Stimulated activated CD4-positive, alpha-beta T cell treated with anti-CD3 and anti-CD28 coated beads, Interleukin-1b, Interleukin-23, amount 100 ng/mL, for 1 hour (primary cell): ENCODE measurements at places on chromosomes 16 and 17.

DNA sequence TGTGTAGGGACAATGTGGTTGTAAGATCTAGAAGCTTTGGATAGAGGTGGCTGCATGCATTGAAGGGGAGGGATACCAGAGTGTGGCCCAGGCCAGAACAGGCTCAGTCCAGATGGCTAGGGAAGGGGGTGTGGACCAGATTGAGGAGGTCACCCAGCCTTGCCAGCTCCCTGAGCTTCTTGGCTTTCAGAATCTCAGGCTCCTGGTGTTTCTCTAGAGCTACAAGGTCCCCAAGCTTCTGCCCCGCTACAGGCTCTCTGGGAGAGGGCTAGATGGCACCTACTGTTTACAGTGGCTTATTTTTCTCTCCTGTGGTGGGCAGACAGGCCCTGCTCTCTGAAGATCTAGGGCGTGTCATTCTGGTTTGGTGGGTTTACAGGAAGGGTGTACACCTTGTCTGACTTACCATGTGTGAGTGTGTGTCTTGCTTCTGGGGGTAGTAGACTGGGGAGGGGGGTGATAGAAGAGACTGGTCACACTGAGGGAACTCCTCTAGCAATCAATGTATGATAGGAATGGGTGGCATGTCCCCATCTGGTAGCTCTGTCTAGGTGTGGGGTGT, 1.1 kb downstream of the RARA start:
- DNase-seq, result no peak

GRCh38 chr17:41835800-41836549, at the start of gene NT5C3B:
NT5C3B (minus strand) TSS chr17:41836232; CDS start chr17:41836193, 39 bp downstream.
- DNase-seq, result no peak

- DNase-seq, result no peak
These were observed 14.8 kb downstream of the CPD start for GRCh38 chr17:30393491-30393890.

DNA sequence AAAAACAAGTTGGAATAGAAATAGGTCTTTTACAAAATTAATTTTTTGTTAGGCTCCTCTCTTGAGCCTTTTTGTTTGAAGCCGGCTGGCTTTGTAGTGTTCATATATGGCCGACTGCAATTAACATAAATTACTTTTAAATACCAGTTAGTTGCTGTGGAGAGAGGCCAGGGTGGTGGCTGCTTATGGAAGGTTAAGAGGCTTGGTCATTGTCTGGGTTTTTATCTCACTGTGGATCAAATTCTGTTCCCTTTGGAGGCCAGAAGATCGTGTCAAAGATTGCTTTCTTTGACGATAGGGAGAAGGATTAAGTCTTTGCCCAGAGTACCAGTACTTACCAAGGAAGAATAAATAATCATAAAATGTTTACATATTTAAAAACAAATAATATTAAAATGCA, 39.9 kb downstream of the MSI2 start:
- DNase-seq, result no peak

DNA sequence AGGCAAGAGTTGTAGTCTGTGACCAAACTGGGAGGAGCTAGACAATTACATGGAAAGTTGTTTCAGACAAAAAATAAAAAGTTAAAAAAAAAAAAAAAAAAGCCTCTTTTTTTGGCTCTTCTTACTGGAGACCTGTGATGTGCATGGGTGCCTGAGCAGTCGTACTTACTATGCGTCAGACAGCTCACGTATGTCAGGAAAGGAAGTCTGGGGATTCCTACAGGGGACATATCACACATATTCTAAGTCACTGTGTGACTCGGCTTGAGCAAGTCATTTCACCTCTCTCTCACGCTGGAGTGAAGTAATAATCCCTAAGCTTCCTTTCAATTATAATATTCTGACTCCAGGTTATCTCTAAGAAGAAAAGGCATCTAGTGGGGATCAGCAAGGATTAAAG, 6.0 kb downstream of the SLFN14 start:
- no peak for DNase-seq

GRCh38 chr17:6591599-6592158, 35.3 kb upstream of the PITPNM3 start:
- no peak for DNase-seq

DNA sequence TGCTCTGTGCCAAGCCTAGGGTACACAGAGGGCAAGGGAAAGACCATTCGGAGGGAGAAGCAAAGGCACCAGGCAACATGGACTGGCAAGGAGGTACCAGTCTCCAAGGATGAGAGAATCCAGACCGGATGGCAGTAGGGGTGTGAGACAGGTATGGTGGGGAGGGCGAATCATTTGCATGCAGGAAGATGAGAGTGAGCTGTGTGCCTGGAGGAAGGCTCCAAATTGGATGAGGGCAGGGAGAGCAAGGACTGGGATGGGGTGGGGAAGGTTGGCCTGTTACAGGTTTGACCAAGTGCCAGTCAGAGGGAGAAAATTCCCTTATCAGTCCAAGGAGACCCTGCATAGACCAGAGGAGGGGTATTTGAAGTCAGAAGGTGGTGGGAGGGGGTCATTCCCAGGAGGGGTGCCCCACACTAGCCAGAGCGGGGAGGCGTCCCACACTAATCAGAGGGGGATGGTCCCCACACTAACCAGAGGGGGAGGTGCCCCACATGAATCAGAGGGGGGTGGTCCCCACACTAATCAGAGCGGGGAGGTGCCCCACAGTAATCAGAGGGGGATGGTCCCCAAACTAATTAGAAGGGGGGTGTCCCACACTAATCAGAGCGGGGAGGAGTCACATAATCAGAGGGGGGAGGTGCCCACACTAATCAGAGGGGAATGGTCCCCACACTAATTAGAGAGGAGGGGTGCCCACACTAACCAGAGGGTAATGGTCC, 737 bp downstream of the CANT1 start:
- no peak for DNase-seq

DNA sequence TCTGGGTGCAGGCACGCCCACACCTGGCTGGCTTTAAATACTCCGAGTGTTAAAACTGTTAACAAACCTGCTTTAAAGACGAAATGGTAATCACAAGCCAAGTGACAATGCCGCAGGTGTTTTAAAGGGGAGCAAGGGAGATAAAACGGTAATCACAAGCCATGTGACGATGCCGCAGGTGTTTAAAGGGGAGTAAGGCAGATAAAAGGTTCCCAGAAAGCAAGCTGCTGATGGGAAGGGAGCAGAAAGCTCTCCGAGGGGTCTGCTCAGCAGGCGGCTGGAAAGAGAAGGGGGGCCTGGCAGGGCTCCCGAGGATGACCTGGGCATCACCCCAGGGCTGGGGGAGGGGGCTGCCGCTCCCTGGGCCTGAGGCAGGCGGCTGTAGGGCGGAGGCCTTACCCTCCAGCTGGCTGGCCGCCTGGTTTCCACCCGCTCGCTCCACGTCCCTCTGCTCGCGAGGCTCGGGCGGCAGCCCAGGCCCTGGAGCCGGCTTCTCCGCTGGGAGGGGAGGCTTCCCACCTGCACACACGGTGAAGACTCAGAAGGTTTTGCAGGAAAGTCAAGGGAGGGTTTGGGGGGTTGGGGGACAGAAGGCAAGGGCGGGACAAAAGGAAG, 12.1 kb downstream of the NDUFAF8 start:
- no peak for DNase-seq

- DNase-seq, result no peak
These were observed 10.5 kb upstream of the HEATR6 start for GRCh38 chr17:60089096-60089806.

- DNase-seq, result no peak
These were observed 37.2 kb downstream of the ITGAE start for GRCh38 chr17:3763777-3764170.

DNA sequence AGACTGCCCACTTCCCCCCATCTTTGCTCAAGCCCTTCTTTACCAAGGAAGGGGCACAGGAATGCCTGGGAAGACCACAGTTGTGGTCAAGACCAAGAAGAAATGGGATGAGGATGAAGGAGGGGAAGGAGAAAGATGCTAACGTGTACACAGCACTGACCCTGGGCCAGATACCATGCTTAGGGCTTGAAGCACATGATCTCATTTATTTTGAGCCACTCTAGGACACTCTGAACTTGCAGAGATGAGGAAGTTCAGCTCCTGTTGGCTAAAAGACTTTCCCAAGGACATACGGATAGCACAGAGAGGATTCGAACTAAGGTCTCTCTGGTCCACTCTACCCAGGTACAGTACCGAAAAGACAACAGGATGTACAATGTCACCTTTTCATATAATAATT, 42.6 kb downstream of the PIK3R5 start:
- no peak for DNase-seq

DNA sequence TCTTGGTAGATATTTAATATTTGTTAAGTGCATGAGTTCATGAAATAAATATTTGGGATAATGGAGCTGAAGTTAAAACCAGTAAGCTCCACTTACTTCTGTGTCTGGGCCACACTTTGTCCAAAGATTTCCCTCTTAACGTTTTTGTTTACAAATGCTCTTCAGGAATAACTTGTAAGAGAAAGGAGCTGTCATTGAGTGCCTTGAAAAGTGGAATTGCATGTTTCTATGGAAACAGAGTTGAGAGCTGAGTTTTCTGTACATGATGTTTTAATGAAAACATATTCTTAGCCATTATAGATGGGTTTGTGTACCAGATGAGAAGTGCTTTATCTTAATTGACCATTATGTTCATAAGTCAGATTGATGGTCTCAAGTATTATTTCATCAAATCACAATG, 1045.4 kb upstream of the EEF2KMT start:
- no peak for DNase-seq

DNA sequence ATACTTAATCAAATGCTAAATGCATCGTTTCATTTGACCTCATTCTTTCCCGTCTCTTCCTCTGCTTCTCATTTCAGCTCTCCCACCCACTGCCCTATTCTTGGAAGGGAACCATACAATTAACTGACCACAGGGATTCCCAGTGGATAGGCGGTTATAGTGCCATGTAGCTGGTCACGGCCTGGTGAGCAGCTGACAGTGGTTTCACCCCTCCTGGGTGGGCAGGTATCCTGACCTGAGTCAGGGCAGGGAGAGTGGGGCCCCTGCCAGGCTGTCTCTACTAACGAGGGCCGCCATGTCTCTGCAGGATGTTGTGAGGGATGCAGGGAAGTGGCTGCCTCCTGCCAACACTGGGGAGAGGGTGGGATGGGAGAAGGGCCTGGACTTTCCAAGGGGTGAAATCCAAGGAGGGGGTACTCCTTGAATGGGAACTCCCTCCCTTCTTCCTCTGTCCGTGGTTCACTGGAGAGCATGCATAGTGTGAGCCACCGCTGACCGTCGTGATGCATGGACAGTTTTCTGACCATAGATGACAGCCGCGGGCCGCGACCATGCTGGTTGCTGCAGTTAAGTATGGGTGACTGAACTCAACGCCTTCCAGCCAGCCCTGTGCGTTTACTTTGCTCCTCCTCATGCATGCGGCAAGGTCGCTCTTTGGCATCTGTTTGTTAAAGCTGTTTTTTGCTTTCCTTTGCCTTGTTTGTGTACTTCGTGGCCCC, 95.9 kb downstream of the RPTOR start:
- no peak for DNase-seq

DNA sequence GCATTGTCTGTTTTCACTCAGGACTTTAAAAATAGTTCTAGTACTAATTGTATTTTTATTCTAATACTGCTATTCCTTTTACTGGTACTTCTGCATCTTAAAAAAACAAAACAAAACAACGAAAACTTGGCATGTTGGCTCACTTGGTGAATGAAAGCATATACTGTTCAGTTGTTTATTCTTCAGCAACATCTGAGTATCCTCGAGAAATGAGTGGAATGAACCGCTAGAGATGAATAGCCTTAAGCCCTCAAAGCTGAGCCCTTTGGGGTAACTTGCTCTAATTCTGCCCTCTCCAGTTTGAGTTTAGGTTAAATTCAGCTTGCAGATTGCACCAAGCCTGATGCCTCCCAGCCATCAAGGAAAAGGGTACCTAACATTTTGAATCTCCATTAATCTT, 126.5 kb downstream of the WWOX start:
- DNase-seq, result no peak
